ENCODE measurements at places on chromosomes 7 and 10.

GRCh38 chr7:56121440-56121839, 5.2 kb upstream of the NUPR2 start:
- DNase-seq = no peak

DNA sequence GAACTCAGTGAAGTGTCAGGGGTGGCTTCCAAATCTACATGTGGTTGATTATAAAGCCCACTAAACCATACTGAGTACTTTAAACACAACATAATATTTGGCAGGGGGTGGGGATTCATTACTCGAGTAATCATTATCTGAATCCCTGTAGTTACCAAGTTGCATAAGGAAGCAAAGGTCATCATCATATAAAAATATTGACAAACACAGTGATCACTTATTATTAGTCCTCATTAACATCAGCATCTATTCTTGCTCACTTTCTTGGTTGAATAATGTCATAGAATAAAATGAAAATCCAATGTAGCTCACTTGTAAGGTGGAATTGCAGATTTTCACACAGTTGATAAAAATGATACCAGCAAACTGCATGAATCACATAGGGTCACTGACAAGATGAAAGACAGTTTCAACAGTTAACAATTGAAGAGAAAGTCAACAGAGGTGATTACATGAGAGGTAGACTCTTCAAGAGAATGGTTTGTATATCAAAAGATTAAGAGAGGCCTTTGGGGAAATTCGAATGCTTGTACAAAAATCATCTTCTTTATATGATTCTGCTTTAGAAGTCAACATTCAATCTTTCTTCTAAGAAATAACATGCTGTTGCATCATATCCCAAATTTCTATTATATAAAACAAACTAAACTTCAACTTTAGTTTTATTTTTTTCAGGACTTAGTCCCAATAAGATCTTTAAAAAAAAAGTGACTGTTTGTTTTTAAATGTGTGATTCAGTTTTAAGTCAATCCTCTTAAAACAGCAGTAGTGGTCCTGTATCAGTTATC, 185.5 kb upstream of the KLF14 start:
- DNase-seq = no peak

DNA sequence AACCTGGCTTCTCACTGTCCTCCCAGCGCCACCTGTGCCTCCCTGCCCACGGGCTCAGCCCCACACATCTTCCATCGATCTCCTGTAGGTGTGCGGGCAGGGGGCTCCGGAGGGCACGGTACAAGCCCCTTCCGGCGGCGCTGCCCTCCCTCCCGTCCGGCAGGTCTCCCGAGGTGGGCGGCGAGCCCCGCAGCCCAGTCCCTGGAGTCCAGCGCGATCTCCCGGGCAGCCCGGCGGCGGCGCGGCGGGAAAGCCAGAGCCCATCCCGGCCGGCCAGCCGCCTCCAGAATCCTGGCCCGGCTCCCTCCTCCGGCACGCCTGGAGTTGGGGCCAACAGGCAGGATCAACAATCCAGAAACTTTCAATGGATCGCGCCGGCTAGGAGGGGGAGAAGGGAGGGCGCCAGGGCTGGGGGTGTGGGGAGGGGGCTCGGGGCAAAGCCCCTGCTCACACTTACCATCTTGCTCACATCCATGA, 100.1 kb downstream of the HIP1 start:
- peak; percentile 90 for DNase-seq

- peak; percentile 67 for DNase-seq
Measured at GRCh38 chr10:1551636-1552338, 185.5 kb downstream of the ADARB2 start.

- DNase-seq = no peak
Measured at GRCh38 chr10:102554531-102554930, 50.8 kb downstream of the SUFU start.

Measured in aorta (tissue), 5 donors.